Pancreas (tissue), 10 donors: ENCODE measurements at places on chromosomes 11 and 22. TPM values are rescaled to one million over a fixed set of nuclear protein-coding genes. Genes with fewer than 3 reads are reported as not detected.

Gene POU2AF1
- total RNA-seq, result 0.43 TPM

Gene DCHS1
- 3.4 TPM for total RNA-seq

Gene CHRDL2
- total RNA-seq, result 0.72 TPM

Gene GDPD4
- not detected for total RNA-seq

Gene OR51B4
- not detected for total RNA-seq

Gene CHKA
- 22.1 TPM for total RNA-seq

Gene KDM4D
- total RNA-seq, result 0.31 TPM

Gene HOATZ
- not detected for total RNA-seq

Gene ART5
- total RNA-seq, result not detected

Gene C22orf31
- total RNA-seq, result not detected

Gene LDHA
- 223 TPM for total RNA-seq

DNA sequence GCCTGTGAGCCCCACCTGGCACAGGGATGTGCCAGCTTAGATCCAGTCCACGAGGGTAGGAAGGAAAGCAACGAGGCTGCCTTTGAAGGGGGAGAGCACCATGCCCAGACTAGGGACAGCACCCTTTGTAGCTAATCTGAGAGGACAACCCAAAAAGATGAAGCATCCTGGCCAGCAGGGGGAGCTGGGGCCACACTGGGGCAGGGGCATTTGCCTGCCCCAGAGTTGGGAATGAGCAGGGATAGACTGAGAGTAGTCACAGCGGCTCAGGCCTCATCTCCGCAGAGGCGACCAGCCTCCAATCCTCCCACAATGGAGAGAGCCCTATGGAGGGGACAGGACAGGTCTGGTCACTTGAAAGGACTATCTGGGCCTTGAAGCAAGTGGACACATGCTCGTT, 16.4 kb downstream of the LMO1 start:
- H3K4me3 ChIP-seq, result no peak overlapping the region
- peak; percentile 25 for DNase-seq
- no peak overlapping the region for H3K27ac ChIP-seq
- H3K4me1 ChIP-seq, result no peaks in the 10 kb centered on the region
- no peaks in the 10 kb centered on the region for H3K36me3 ChIP-seq
- H3K27me3 ChIP-seq, result no peaks in the 10 kb centered on the region

DNA sequence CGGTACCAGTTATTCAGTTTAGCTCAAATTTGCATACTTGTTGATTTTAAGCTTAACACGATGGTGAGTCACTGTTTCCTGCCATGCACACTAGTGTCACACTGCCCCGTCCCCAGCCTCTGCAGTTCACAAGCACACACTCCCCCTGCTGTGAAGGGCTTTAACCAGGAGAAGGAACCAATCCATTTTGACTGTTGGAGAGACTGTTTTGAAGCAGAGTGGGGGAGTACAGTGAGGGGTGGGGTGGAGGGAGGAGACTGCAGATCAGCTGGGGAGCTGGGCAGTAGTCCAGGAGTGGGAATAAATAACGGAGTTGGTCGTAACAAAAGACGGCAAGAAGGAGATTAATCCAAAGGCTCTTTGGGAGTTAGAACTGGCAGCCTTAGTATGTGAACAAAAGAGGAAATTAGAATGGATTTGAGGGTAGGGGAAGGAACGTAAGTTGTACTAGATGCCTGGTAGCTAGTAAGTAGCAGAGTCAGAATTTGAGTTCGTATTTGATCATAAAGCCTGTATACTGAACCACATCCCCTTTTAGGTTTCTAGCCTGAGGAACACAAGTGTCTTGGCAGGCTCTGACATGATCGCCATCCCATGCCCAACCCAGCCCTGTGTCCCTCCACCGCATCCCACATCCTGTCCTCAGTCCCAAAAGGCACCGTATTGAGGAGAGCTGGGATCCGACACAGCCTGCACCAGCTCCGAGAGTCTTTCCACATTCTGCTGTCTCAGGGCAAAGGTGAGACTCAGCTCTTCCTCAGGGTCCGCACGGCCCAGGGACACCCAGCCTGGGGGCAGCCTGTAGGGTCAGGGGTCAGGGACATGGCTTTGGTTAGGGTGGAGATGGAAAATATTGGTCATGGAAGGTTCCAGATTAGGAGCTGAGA, 862 bp downstream of the TPP1 start:
- H3K36me3 ChIP-seq, result no peaks in the 10 kb centered on the region
- peak overlapping the region; percentile 89 for H3K27ac ChIP-seq
- no peaks in the 10 kb centered on the region for H3K27me3 ChIP-seq
- peaks cover 8% of the 10 kb centered on the region for H3K4me1 ChIP-seq

DNA sequence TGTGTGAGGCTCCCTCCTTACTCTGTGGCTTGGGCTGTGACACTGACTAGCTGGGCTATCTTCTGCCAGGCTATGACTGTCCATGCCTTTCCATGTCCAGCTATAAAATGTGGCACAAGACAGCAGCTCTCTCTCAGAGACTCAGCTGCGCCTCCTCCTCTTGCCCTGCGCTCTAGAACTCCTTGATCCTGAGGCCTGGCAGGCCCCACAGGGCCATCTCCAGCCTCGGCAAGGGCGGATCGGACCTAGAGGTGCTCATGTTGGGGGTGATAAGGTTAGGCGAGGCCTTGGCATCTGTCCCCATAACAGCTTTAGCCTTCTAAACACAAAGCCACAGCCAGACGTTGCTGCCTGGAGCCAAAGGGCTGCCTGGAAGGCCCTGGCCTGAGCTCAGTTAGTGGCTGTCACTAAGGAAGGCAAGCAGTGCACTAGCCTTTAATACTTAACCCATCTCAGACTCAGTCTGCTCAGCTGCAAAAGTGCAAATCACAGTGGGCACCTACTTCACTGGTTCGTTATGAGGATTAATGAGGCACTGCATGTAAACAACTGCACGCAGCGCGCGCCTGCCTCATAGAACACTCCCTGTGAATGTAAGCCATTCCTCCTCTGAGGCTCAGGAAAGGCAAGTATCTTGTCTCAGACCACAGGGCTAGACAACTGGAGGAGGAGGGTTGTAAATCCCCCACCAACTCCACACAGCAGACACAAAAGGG, 1.2 kb downstream of the GUCD1 start:
- H3K27ac ChIP-seq, result peak overlapping the region; percentile 93
- no peak for DNase-seq
- peaks cover 16% of the 10 kb centered on the region for H3K4me1 ChIP-seq
- peak overlapping the region; percentile 91 for H3K4me3 ChIP-seq
- H3K36me3 ChIP-seq, result no peaks in the 10 kb centered on the region

GRCh38 chr22:23752090-23752691, 1.3 kb upstream of the ZNF70 start:
- H3K4me1 ChIP-seq, result peaks cover 5% of the 10 kb centered on the region
- peak overlapping the region; percentile 92 for H3K27ac ChIP-seq
- H3K36me3 ChIP-seq, result no peaks in the 10 kb centered on the region
- no peak for DNase-seq
- no peak overlapping the region for H3K4me3 ChIP-seq

- H3K27ac ChIP-seq, result no peak overlapping the region
- DNase-seq, result no peak
- H3K27me3 ChIP-seq, result no peaks in the 10 kb centered on the region
- no peaks in the 10 kb centered on the region for H3K36me3 ChIP-seq
Measured at GRCh38 chr11:86132667-86133249, 63.9 kb upstream of the PICALM start.

- H3K27ac ChIP-seq, result no peak overlapping the region
- H3K36me3 ChIP-seq, result no peaks in the 10 kb centered on the region
- H3K4me3 ChIP-seq, result peak overlapping the region; percentile 92
Measured at GRCh38 chr11:35141571-35141971, 2.6 kb downstream of the CD44 start.

DNA sequence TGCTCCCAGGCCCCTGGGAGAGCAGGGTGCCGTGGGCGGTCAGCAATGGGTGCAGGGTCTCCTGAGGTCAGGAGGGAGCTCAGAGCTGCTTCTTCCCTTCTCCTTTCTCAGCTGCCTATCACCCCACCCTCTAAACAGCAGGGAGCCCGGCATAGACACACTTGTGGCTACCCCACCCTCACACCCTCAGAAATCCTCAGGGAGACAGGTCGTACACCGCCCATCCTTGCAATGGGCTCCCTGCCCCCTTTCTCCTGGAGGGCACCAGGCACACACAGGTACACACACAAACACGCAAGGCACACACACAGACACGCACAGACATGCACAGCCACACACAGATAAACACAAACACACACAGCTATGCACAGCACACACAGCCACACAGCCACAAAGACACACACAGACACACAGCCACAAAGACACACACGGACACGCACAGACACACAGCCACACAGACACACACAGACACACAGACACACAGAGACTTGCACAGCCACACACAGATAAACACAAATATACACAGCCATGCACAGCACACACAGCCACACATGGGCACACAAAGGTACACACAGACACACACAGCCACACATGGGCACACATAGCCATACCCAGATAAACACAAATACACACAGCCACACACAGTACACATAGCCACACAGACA, 44.9 kb upstream of the TH start:
- H3K27ac ChIP-seq, result no peak overlapping the region
- H3K27me3 ChIP-seq, result no peaks in the 10 kb centered on the region
- H3K36me3 ChIP-seq, result no peaks in the 10 kb centered on the region
- H3K4me3 ChIP-seq, result no peak overlapping the region

DNA sequence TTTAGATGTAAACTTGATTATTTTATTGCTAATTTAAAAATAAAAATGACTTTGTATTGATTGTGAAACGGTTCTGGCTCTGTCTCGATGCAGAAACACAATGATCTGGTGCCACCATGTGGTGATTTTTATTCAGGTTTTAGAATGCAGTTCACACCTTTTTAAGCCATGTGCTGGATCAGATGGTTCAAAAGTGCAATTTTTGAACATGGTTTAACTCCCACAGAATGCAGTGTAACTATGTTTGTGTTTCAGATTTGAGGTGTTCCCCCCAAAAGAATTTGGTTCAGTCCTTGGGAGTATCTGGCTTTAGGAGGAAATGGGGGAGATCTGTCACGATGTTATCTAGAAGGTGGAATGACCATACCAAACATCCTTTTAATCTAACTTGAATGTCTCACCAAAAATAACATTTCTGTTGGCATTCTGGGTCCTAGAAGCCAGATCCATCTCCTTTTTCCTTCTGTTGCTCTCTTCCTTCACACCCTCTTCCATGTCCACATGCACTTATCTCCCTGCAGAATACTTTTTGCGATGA, 7.9 kb downstream of the MRPL16 start:
- H3K27ac ChIP-seq, result no peak overlapping the region
- peaks cover 29% of the 10 kb centered on the region for H3K36me3 ChIP-seq
- no peak for DNase-seq
- no peak overlapping the region for H3K4me3 ChIP-seq
- no peaks in the 10 kb centered on the region for H3K4me1 ChIP-seq

DNA sequence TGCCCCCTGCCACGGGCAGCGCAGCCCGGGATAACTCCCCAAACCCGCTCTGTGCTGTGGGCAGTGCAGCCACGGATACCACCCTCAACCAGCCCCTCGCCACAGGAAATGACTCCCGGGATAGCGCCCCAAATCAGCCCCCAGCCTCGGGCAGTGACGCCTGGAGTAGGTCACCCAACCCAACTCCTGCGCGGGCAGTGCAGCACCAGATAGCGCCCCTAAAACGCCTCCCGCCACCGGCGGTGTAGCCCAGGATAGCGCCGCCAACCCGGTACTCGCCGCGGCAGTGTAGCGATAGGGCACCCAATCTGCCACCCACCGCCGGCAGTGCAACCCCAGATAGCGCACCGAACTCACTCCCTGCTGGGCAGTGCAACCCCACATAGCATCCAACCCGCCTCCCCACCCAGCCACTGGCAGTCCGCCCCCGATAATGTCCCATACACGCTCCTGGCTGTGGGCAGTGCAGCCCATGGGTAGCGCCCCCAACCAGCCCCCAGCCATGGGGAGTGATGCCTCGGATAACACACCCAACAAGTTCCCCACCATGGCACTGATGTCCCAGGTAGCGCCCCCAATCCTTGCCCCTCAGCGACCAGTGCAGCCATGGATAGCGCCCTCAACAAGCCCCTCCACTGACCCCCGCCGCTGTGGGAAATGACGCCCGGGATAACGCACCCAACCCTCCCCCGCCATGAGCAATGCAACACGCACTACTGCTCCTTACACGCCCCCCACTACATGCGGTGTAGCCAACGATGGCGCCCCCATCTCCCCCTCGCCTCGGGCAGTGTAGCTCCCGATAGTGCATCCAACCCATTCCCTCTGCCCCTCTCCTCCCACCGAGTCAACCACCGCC, 1.5 kb downstream of the RFPL2 start:
- peaks cover 6% of the 10 kb centered on the region for H3K27me3 ChIP-seq
- no peaks in the 10 kb centered on the region for H3K36me3 ChIP-seq
- DNase-seq, result peak; percentile 70
- H3K4me3 ChIP-seq, result peak overlapping the region; percentile 11
- no peak overlapping the region for H3K27ac ChIP-seq
- H3K4me1 ChIP-seq, result no peaks in the 10 kb centered on the region

DNA sequence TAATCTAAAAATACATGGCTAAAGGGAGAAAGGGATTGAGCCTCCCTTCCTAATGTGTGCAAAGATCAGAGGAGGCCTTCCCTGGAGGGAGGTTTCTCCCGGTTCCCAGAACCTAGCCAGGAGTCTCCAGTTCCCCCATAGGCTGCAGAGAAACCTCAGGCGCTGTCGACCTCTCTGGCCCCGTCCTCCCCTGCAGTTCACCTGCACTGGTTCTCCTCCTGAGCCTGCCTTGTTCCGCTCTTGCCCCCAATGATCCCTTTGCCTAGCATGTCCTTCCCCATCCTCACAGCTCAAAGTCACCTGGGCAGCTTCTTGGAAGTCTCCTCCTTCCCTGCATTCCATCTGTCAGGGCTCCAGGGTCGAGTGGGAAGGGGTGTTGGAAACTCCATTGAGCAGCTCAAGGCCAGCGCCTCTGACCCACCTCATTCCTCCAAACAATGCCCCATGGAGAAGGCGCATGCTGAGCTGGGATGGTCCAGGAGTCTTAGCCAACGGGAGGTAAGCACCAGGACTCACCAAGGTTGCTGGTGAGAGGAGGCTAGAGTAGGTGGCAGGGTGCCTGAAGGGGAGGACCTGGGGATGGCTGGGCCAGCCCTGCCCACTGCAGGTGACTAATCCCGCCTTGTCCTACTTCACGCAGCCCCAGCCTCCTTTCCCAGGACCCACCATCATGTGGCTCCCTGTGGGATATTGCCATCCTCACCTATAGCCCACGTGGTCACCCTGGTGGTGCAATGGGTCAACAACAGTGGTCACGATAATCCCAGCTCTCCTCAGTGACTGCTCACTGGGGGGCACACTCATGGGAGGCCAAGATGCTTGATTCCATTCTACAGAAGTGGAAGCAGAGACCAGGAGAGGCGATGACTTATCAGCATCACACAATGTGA, 15.4 kb downstream of the RSPH14 start:
- peaks cover 5% of the 10 kb centered on the region for H3K4me1 ChIP-seq
- H3K4me3 ChIP-seq, result no peak overlapping the region
- no peaks in the 10 kb centered on the region for H3K36me3 ChIP-seq
- H3K27me3 ChIP-seq, result no peaks in the 10 kb centered on the region
- H3K27ac ChIP-seq, result no peak overlapping the region
- no peak for DNase-seq
